T47D (cell line): ENCODE measurements at places on chromosomes 6 and 20.
A peak's percentile ranks its signal among the peaks of the same experiment; 100 is the strongest.

DNA sequence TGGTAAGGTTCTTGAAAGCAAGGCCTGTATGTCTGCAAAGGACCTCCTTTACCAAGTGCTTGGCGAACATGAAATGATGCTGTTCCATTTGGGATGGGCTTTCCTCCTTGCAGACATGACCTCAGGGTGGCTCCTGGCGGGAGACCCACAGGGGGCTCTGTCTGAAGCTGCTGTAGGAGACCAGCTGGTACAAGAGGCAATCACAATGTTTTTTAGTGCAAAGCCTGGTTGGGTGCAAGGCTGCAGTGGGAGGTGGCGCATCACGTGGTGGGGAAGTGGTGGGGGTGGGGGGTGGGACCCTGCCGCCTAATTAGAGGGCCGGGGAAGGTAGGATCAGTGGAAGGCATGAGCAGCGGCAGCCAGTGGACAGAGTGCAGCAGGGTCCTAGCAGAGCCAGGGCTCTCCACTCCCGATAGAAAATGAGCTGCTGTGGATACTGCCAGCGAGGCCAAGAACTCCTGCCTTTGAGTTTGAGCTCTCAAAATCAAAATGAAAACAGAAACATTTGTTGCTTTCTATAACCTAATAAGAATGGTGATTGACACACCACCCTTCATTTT lies 9.1 kb upstream of the ARMC2 start:
- DNase-seq: no peak

DNA sequence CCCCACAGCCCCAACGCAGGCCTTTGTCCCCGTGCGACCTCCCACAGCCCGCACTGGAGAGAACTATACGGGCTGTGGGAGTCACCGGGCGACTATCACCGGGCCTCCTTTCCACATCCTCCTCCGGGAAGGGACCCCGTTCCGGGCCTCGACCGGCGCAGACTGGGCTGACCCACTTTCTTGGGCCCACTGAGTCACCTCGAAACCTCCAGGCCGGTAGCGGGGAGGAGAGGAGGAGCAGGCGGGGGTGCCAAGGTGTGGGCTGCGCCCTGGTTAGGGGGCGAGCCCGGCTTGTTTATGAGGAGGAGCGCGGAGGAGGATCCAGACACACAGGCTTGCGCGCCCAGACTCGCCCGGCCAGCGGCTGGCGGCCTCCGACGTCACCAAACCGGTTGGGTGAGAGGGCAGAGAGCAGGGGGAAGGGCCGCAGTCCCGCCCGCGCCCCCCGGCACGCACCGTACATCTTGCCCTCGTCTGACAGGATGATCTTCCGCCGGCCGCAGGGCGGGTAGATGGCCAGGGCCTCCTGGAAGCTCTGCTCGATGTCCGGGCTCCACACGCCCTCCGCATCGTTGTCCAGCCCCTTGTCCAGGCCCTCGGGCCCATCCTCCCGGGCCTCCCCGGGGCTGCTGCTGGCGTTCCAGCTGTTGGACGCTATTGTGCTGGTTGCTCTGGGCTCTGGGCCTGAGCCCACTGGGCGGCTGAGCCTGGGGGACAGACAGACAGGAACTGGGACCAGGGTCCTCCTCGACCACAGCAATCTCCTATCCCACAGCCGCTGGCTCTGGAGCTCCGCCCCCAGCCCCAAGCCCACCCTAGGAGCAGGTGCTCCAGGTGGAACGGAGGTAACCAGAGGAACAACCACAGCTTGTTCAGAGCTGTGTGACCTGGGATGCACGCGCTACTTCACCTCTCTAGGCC lies 10.6 kb downstream of the TEAD3 start:
- DNase-seq: peak; percentile 82

- DNase-seq: no peak
Measured at GRCh38 chr6:42204768-42205282, 10.1 kb upstream of the GUCA1B start.

DNA sequence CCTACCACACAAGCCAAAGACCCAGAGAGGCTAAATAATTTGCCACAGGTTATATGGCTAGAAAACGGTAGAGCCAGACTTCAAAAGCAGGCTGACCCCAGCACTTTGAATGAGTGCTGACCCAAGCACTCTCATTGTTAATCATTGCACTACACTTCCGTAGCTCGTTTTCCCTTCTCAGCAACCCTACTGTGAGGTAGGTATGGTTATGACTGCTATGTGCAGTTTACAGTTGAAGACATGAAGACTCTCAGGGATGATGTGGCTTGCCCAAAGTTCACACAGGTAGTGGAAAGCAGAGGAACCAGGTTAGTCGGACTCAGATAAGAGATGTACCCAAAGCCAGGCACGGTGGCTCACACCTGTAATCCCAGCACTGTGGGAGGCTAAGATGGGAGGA lies 33.5 kb upstream of the RIMS4 start:
- DNase-seq: no peak

GRCh38 chr6:41334482-41335040 lies 847 bp upstream of the NCR2 start:
- no peak for DNase-seq

DNA sequence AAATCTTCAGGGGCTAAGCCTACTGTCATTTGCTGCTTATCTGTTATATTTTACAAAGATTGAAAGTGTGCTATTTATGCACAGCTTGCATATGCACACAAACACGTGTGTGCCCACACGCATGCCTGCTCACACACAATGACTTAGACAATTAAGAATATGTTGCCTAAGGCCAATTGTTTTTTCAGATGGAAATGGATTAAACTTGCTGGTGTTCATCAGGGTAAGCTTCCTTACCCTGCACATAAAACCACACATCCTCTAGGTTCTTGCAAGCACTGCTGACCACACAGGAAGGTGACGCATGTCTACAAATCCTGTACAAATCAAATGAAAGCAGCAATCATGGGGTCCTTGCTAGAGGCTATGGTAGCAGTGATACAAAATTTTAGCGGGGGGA lies 58.4 kb downstream of the GJA10 start:
- DNase-seq: no peak

- no peak for DNase-seq
Measured at GRCh38 chr6:683742-684440, 9.0 kb downstream of the EXOC2 start.

DNA sequence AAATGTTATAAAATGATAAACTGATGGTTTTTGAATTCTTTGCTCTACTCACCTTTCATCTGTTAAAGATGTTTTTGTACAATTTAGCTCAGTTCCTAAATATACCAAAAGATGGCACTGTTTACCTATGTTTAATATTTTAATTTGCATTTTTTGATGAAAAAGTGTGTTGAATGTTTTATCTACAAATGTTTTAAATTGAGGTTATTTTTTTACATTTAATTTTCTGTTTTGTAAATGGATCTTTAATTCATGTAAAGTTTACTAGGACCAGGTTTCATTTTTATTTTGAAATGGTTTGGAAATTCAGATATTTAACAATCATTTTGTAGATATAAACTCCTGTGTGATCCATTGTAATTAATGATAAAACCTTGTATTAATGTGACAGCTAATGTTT lies 30.0 kb downstream of the CDKAL1 start:
- DNase-seq: no peak
